Stimulated activated CD8-positive, alpha-beta memory T cell treated with anti-CD3 and anti-CD28 coated beads, Interleukin-15, amount 100 ng/mL, for 48 hours (primary cell): ENCODE measurements at places on chromosomes 13 and 19.

DNA sequence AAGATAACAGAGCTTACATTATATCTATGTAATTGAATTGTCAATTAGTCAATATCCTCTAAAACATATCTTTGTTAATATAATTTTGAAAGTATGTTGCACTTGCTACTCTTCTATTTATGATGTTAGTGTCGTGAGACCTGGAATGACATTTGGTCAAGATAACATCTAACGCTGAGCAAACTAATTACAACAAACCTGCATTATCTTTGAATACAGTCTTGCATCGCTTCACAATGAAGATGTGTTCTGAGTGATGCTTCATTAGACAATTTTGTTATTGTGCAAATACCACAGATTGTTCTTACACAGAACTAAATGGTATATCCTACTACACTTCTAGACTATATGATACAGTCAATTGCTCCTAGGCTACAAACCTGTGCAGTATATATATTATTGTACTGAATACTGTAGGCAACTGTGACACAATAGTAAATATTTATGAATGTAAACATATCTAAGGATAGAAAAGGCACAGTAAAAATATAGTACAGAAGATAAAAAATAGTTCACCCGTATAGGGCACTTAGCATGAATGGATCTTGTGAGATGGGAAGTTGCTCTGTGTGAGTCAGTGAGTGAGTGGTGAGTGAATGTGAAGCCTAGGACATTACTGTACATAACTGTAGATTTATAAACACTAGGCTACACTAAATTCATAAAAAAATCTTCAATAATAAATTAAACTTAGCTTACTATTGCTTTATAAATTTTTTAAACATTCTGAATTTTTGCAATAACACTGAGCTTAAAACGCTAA is 1773.8 kb downstream of the PCDH9 start:
- DNase-seq: no peak

DNA sequence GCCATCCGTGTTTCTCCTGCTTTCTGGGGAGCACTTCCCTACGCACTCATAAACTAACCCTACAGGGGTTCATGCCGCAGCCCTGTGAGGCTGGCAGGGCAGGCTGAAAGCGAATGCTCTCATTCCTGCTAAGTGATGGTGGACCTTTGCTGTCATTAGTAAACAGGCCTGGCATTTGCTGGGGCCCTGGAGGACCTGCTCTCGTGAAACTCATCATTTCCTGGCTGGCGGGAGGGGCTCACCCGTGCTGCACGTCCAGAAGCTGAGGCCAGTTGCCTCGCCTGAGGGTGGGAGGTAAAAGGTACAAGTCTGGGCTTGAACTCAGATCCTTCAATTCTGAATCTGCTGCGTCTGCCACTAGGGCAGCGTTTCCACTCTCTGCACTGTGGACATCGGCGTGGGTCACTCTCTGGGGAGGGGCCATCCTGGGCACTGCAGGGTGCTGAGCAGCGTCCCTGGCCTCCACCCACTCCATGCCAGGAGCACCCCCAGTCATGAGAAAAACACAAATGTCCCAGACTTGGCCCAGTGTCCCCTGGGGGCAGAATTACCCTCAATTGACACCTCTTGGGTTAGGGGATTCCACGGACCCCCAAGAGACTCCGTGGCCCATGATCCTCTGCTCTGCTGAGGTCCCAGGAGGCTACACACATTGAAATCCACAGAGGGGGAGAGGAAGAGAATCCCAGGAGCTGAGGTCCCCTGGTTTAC is 7.0 kb downstream of the MOB3A start:
- DNase-seq: no peak

DNA sequence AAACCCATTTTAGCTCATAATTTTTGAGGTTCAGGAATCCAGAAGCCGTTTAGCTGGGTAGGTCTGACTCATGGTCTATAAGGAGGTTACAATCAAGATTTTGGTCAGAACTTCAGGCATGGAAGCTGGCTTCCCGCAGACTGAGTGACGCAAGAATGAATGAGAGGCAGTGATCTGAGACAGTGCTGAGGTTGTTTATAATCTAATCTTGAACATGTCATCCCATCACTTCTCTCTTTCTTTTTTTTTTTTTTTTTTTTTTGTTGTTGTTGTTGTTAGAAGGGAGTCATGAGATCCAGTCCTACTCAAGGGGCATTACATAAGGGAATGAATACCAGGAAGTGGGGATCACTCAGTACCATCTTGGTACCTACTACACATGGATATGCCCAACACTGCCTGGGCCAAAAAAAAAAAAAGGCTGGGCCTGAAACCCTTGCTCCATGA is 217.4 kb downstream of the DLEU7 start:
- no peak for DNase-seq

GRCh38 chr13:79490824-79491223 is 9.9 kb downstream of the NDFIP2 start:
- DNase-seq: no peak

GRCh38 chr13:99698010-99698815 is 196.9 kb downstream of the TM9SF2 start:
- no peak for DNase-seq
